ENCODE measurements at places on chromosomes 1 and 21. TPM values are rescaled to one million over a fixed set of nuclear protein-coding genes. Genes with fewer than 3 reads are reported as not detected.
A peak's percentile ranks its signal among the peaks of the same experiment; 100 is the strongest.

Gene CD1B
- polyA plus RNA-seq, result not detected

GRCh38 chr1:187121661-187122060 lies 292.9 kb downstream of the PLA2G4A start:
- H3K36me3 ChIP-seq, result no peaks in the 10 kb centered on the region
- H3K4me1 ChIP-seq, result no peaks in the 10 kb centered on the region
- no peaks in the 10 kb centered on the region for H3K27me3 ChIP-seq
- DNase-seq, result no peak
- H3K4me3 ChIP-seq, result no peak overlapping the region

Gene ARHGEF16
- 0.10 TPM for polyA plus RNA-seq

GRCh38 chr1:243645281-243645680 lies 204.8 kb downstream of the AKT3 start:
- H3K27ac ChIP-seq, result no peak overlapping the region
- DNase-seq, result no peak
- no peak overlapping the region for H3K4me3 ChIP-seq
- no peaks in the 10 kb centered on the region for H3K4me1 ChIP-seq

Gene ZDHHC18
- 33.0 TPM for polyA plus RNA-seq

DNA sequence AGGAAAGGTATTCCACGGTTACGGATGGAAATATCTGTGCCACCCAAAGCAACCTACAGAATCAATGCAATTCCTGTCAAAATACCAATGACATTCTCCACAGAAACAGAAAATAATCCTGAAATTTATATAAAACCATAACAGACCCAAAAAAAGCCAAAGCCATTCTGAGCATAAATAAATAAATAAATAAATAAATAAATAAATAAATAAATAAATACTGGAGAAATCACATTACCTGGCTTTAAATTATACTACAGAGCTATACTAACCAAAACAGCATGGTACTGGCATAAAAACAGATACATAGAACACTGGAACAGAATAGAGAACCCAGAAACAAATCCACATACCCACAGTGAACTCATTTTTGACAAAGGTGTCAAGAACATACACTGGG lies 191.9 kb upstream of the DUSP10 start:
- H3K4me1 ChIP-seq, result no peaks in the 10 kb centered on the region
- no peaks in the 10 kb centered on the region for H3K36me3 ChIP-seq
- H3K27ac ChIP-seq, result no peak overlapping the region
- DNase-seq, result no peak

Gene SPATA21
- polyA plus RNA-seq, result 0.10 TPM

Gene SPTA1
- not detected for polyA plus RNA-seq

- H3K27me3 ChIP-seq, result no peaks in the 10 kb centered on the region
- H3K4me1 ChIP-seq, result no peaks in the 10 kb centered on the region
- no peaks in the 10 kb centered on the region for H3K36me3 ChIP-seq
These were observed 700 bp upstream of the KMO start for GRCh38 chr1:241531195-241532161.

Gene RCSD1
- 0.03 TPM for polyA plus RNA-seq

DNA sequence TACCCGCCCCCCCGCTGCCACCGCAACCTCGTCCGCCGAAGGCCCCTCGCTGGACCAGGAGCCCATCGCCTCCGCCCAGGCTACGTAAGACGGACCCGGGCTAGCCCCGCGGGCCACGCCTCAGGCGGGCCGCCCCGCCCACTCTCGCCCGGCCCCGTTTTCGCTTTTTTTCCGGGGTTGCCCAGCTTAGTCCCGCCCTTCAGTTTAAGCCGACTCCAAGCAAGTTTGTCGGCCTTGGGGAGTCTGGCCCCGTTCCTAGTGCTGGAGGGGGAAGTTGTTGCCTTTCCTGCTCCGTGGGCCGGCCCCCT lies 3.0 kb downstream of the RUSC1 start:
- H3K36me3 ChIP-seq, result peaks cover 19% of the 10 kb centered on the region
- H3K27ac ChIP-seq, result peak overlapping the region; percentile 95
- peak; percentile 80 for DNase-seq

DNA sequence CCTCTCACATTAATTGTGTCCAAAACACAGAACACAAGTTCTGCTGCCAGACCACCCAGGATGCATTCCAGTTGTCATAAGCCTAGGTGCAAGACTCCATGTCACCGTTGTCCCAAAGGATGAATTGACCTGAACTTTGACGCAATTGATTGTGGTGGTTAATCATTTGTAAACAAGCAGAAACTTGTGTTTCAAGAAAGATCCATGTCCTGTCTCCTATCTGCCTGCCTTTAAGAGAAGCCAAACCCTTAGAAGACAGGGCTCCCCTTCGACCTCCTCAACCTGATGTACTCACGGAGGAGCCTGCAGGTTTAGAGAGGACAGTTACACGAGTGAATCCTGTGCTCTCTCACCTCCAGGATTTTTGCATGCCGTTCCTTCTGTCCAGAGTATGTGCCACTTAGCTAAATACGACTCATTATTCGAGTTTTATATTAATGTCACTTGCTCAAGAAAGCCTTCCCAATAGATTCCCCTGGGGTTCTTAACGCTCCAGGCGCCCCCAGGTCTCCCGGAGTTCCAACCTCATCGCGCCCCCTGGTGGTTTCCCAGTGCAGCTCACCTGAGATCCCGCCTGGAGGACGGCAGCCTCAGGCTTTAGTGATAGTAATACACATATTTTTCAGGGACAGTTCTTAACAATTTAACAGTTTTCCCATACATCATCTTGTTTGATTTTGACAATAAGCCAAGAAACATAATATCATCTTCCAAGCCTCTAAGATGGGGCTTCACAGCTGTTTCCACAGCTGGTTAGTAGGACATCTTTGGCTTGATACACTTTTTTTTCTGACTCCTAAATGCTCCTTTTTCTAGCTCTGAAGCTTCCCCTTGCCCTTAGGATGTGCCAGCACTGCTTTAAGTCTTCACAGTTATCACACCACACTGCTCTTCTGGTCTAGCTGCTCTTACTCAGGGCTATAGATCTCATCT lies 2.4 kb upstream of the C8B start:
- H3K27me3 ChIP-seq, result no peaks in the 10 kb centered on the region
- no peak overlapping the region for H3K27ac ChIP-seq
- H3K36me3 ChIP-seq, result no peaks in the 10 kb centered on the region
- H3K4me1 ChIP-seq, result no peaks in the 10 kb centered on the region
- H3K4me3 ChIP-seq, result no peak overlapping the region

GRCh38 chr1:101115112-101115511 lies 89.5 kb upstream of the DPH5 start:
- no peak for DNase-seq
- H3K4me1 ChIP-seq, result no peaks in the 10 kb centered on the region
- no peak overlapping the region for H3K27ac ChIP-seq

GRCh38 chr1:60359431-60359830 lies 285.9 kb upstream of the C1orf87 start:
- H3K4me3 ChIP-seq, result no peak overlapping the region
- no peaks in the 10 kb centered on the region for H3K27me3 ChIP-seq
- DNase-seq, result no peak
- H3K36me3 ChIP-seq, result no peaks in the 10 kb centered on the region

GRCh38 chr1:39178541-39179431 lies 25.7 kb upstream of the MACF1 start:
- H3K4me1 ChIP-seq, result peaks cover 17% of the 10 kb centered on the region
- peak overlapping the region; percentile 67 for H3K27ac ChIP-seq
- no peak for DNase-seq
- H3K36me3 ChIP-seq, result no peaks in the 10 kb centered on the region

Gene AIRE
- polyA plus RNA-seq, result not detected

Gene PLCH2
- polyA plus RNA-seq, result 0.08 TPM

Gene EPHA2
- 82.2 TPM for polyA plus RNA-seq

- H3K36me3 ChIP-seq, result no peaks in the 10 kb centered on the region
- DNase-seq, result no peak
- H3K4me1 ChIP-seq, result peaks cover 56% of the 10 kb centered on the region
- H3K4me3 ChIP-seq, result no peak overlapping the region
- no peak overlapping the region for H3K27ac ChIP-seq
These were observed 561.1 kb downstream of the NPHP4 start for GRCh38 chr1:5430911-5431697.

- no peak for DNase-seq
- no peak overlapping the region for H3K27ac ChIP-seq
- H3K27me3 ChIP-seq, result peaks cover 30% of the 10 kb centered on the region
- no peak overlapping the region for H3K4me3 ChIP-seq
These were observed 4.1 kb downstream of the ILDR2 start for GRCh38 chr1:166971252-166971651.

Gene ID3
- polyA plus RNA-seq, result 394 TPM

Gene LCE3C
- polyA plus RNA-seq, result not detected

GRCh38 chr1:157001304-157001703 lies 44.2 kb downstream of the ARHGEF11 start:
- H3K27me3 ChIP-seq, result no peaks in the 10 kb centered on the region
- no peaks in the 10 kb centered on the region for H3K4me1 ChIP-seq
- no peak overlapping the region for H3K4me3 ChIP-seq

Gene MATN1
- 0.23 TPM for polyA plus RNA-seq

- DNase-seq, result no peak
- no peak overlapping the region for H3K27ac ChIP-seq
- H3K36me3 ChIP-seq, result no peaks in the 10 kb centered on the region
- no peaks in the 10 kb centered on the region for H3K27me3 ChIP-seq
These were observed 299.9 kb upstream of the PLD5 start for GRCh38 chr1:242824435-242824834.

GRCh38 chr21:40841524-40842196 lies 5.3 kb downstream of the DSCAM start:
- H3K4me3 ChIP-seq, result no peak overlapping the region
- no peak overlapping the region for H3K27ac ChIP-seq
- no peaks in the 10 kb centered on the region for H3K4me1 ChIP-seq
- H3K36me3 ChIP-seq, result no peaks in the 10 kb centered on the region
- no peaks in the 10 kb centered on the region for H3K27me3 ChIP-seq

DNA sequence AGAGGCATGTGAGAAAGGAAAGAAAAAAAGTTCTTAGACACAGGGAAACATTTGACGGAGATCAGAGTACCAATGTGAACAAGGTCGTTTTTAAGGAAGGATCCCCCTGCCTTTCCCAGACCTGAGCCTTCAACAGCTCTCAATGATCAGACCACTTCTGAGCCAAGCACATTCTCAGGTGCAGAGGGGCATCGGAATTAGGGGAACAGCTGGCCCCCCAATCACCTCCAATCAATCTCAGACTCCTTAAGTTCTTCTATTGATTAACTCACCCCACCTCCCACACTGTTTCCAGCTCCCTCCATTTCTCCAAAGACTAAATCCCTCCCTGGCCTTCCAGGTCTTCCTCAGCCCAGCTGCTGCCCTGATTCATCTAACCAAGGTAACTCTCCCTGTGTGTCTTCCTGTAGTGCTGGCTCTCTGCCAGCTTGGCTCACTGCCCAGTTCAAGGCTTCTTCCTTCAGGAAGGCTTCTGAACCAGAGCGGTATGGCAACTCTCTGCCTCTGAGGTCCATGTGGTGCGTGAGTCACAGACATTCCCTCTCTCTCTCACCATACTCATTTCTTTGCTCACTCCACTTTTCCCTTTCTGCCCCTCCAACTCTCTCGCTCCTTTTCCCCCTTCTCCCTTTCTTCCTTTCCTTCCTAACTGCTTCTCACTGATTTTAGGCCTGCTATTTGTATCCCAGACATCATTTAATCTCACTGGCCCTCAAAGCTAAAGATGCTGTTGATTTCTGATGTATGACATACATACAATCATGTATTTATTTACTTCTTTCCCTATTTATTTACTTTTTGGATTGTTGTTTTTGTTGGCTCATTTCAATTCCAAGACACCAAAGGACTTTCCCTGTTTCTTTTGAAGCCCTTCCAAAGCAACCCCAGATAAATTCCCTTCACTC lies 18.1 kb downstream of the CFAP45 start:
- no peak overlapping the region for H3K4me3 ChIP-seq
- H3K27me3 ChIP-seq, result no peaks in the 10 kb centered on the region
- H3K36me3 ChIP-seq, result no peaks in the 10 kb centered on the region
- H3K27ac ChIP-seq, result peak overlapping the region; percentile 54
- peak; percentile 33 for DNase-seq

GRCh38 chr1:201153474-201154388 lies 543 bp downstream of the TMEM9 start:
- peak overlapping the region; percentile 63 for H3K4me3 ChIP-seq
- H3K27ac ChIP-seq, result peak overlapping the region; percentile 86
- peaks cover 17% of the 10 kb centered on the region for H3K36me3 ChIP-seq
- peaks cover 11% of the 10 kb centered on the region for H3K4me1 ChIP-seq
- H3K27me3 ChIP-seq, result no peaks in the 10 kb centered on the region

Gene TRIM62
- 2.5 TPM for polyA plus RNA-seq

- DNase-seq, result no peak
- H3K27ac ChIP-seq, result no peak overlapping the region
- no peak overlapping the region for H3K4me3 ChIP-seq
- no peaks in the 10 kb centered on the region for H3K27me3 ChIP-seq
- H3K36me3 ChIP-seq, result no peaks in the 10 kb centered on the region
These were observed 316.4 kb upstream of the DUSP10 start for GRCh38 chr1:222058249-222058648.

GRCh38 chr1:211739671-211740411 lies 64.4 kb upstream of the NEK2 start:
- H3K4me3 ChIP-seq, result no peak overlapping the region
- no peak for DNase-seq
- peaks cover 18% of the 10 kb centered on the region for H3K4me1 ChIP-seq
- H3K27me3 ChIP-seq, result no peaks in the 10 kb centered on the region

GRCh38 chr1:187985897-187986654 lies 1157.3 kb downstream of the PLA2G4A start:
- H3K4me1 ChIP-seq, result no peaks in the 10 kb centered on the region
- H3K4me3 ChIP-seq, result no peak overlapping the region
- no peak for DNase-seq

Gene TNFRSF8
- 0.07 TPM for polyA plus RNA-seq

GRCh38 chr1:23793018-23793781 lies 2.3 kb downstream of the LYPLA2 start:
- peak; percentile 53 for DNase-seq
- peaks cover 6% of the 10 kb centered on the region for H3K4me1 ChIP-seq
- H3K36me3 ChIP-seq, result peaks cover 44% of the 10 kb centered on the region
- no peaks in the 10 kb centered on the region for H3K27me3 ChIP-seq
- H3K4me3 ChIP-seq, result no peak overlapping the region

Gene SERPINC1
- 0.08 TPM for polyA plus RNA-seq

GRCh38 chr1:192998536-192998935 lies 60.6 kb downstream of the UCHL5 start:
- H3K27me3 ChIP-seq, result no peaks in the 10 kb centered on the region
- H3K4me1 ChIP-seq, result no peaks in the 10 kb centered on the region
- H3K4me3 ChIP-seq, result no peak overlapping the region
- H3K36me3 ChIP-seq, result peaks cover 3% of the 10 kb centered on the region

Gene TNFRSF18
- polyA plus RNA-seq, result not detected

Gene TPTE
- polyA plus RNA-seq, result not detected

Gene RNU1-1
- not detected for polyA plus RNA-seq

DNA sequence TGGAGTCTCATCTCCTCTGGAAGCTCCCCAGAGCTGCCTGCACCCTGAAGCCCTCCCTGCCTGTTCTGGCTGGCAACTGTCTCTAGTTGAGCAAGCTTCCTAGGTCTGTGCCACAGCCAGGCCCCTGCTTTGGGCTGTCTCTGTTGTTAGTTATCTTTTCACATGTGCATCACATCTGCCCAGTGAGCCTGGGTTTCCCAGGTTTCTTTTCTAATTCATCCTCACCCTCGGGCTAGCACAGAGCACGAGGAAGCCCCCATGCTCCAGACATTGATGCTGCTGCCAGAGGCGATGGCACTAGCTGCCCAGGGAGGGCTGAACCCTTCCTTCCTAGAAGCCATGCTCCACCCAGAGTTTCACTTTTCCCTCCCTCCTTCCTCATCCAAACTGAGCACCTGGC lies 27.2 kb downstream of the RASSF5 start:
- no peaks in the 10 kb centered on the region for H3K27me3 ChIP-seq
- peak; percentile 73 for DNase-seq
- H3K27ac ChIP-seq, result no peak overlapping the region
- no peaks in the 10 kb centered on the region for H3K36me3 ChIP-seq
- no peak overlapping the region for H3K4me3 ChIP-seq

GRCh38 chr1:170674239-170674638 lies 10.3 kb downstream of the PRRX1 start:
- no peaks in the 10 kb centered on the region for H3K27me3 ChIP-seq
- H3K27ac ChIP-seq, result peak overlapping the region; percentile 91

Gene FCMR
- polyA plus RNA-seq, result 0.05 TPM

Gene SYF2
- polyA plus RNA-seq, result 31.1 TPM

Gene FAM167B
- polyA plus RNA-seq, result 1.6 TPM
